ENCODE measurements at places on chromosomes 3 and 15. TPM values are rescaled to one million over a fixed set of nuclear protein-coding genes. Genes with fewer than 3 reads are reported as not detected.

The FBXO40 gene
- total RNA-seq = not detected

The REC114 gene
- total RNA-seq = not detected

The SAXO2 gene
- total RNA-seq = 15.2 TPM

The FETUB gene
- total RNA-seq = not detected

The CLDN11 gene
- 0.51 TPM for total RNA-seq

The POLQ gene
- total RNA-seq = 1.4 TPM

The SLC9C1 gene
- 0.24 TPM for total RNA-seq

The EPHA3 gene
- not detected for total RNA-seq

The LOXL1 gene
- 0.61 TPM for total RNA-seq

The SERINC4 gene
- total RNA-seq = 0.20 TPM

DNA sequence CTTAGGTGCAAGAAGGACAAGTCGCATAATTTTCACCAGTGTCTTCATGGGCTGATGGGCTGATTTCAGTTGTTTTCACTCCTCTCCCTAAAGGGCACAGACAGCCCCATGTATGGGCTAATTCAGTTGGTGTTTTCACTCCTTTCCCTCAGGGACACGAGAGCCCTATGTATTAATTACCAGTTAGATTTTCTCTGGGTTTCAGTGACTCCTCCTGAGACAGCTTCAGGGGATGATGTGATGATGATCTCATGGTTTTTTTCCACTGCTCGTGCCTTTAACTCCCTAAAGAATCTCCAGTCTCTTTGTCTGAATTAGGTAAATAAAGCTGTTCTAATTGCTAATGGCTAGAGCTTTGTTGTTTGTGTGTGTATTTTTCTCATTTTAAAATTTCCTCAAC lies 9.9 kb downstream of the RAMAC start:
- DNase-seq = no peak

DNA sequence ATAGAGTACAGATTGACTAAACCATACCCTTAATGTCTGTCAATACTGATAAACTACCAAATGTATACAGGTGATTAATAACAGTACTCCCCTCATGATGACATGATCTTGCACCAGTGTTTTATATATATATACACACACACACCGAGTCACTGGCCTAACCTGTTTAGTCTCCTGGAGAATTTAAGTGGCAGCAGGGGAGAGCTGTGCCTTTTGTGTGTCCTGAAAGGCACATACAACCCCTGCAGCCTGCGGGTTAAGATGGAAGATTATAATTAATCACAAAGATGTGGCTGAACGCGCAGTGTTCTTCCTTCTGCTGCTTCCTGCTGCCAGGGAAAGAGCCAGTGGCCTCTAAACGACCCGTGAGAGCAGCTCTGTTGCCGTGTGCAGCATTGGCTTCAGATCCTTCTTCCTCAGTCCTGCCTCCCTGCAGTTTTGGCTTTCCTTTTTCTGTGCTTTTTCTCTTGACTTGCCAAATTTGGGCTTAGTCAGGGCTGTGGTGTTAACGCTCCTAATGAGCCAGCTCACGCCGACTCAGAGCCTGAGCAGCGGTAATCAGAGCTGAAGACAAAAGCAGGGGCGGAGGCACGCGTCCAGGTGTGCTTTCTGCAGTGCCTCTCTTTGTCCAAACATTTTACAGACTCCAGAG lies 42.5 kb upstream of the UBE3A start:
- no peak for DNase-seq

- DNase-seq = no peak
Measured at GRCh38 chr3:149267565-149267964, 45.9 kb upstream of the CP start.

DNA sequence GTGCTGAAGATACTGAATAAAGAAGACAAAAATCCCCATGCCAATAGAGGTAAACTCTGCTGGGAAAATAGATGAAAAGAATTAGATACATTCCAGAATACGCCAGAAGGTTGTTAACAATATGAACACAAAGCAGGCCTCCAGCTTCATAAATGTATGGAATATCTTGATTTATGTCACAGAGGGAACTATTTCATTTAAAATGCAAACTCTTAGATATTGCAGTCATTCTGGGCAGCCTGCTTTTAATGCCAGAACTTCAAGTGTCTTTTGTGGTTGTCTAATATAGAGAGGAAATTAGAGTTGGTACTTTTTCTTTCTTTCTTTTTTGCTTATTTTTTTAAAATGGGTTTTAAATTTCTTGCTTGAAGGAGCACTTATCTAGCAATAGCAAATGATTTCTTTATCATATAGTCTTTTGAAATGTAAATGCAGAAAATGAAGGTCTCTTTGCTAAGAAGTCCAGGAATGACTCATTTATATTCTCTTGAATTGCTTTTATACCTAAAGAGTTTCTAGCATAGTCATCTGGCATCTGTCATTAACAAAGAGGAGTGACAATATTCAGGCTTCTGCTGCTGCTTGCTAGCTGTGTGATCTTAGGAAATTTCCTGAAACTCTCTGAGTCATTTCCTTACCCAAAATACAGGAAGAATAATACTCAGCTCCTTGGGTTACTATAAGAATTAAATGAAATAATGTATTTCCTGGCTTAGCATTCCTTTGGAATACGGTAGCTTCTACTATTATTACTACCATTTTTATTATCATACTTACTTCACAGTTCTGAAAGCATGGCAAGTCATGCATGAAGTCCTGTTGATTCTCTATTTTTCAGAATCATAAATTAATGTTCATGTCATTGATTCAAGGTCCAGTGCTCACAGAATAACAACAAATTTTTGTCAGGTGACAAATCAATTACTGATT lies 527.6 kb downstream of the DIPK2A start:
- DNase-seq = no peak

- no peak for DNase-seq
Measured at GRCh38 chr15:93241696-93242585, 152.9 kb upstream of the RGMA start.

GRCh38 chr3:70358978-70359580 lies 46.6 kb upstream of the MDFIC2 start:
- DNase-seq = no peak

- DNase-seq = peak; percentile 77
Measured at GRCh38 chr3:13648060-13649001, 99.4 kb downstream of the FBLN2 start.

GRCh38 chr3:74410276-74410941 lies 204.1 kb downstream of the CNTN3 start:
- DNase-seq = no peak

DNA sequence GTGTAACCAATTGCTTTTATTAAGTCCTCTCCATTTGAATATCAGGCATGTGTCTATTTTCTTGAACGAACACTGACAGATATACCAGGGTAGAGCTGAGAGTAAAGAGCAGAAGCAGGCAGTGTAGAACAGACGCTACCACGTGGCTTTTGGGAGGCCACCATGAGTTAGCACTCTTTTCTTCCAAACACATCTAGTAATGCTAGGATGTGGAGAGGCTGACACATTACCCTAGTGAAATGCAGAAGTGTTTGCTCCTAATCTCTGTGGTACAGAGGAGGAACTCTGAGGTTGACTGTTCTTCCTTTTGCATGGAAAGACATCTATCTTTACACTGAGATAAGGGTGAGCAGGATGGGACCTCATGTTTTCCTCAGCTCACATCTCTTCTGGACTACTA lies 216.3 kb downstream of the SATB1 start:
- no peak for DNase-seq

DNA sequence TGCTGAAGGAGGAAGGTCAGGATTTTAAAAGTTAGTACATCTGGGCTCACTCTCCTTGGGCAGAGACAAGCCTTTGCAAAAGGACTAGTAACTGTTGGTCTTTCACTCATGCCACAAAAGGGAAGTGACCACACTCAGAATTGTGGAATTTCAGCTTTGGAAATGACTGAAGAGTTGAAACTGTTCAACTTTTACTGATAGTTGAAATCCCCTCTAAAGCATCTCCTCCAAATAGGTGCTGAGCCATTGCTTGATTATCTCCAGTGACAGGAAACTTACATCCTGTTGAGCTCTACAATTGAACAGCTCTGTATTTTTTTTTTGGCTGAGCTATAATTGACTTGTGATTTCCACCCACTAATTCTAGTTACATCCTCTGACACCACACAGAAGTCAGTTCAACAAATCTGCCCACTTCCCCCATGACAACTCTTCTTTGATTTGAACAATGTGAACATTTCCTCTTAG lies 254.8 kb upstream of the TPRG1 start:
- DNase-seq = no peak

DNA sequence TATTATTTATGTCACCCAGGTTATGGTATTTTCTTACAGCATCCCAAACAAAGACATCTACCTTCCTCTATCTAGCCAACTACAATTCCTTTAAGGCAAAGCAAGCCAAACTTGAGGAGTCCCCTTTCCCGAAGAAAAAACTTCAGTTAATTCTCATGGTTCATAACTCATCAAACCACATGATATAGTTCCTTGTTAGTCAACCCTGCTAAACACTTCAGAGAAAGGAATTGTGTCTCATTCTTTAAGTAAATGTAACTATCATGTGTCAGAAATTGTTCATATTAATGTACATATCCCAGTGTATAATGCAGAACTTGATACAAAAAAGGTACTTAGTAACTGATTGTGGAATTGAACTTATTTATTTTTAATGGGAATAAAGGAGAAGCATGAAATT lies 44.4 kb downstream of the ST3GAL6 start:
- no peak for DNase-seq

- DNase-seq = no peak
Measured at GRCh38 chr15:83978588-83978987, 257.0 kb upstream of the GOLGA6L4 start.

GRCh38 chr3:186413615-186414415 lies 51.8 kb upstream of the DGKG start:
- no peak for DNase-seq

DNA sequence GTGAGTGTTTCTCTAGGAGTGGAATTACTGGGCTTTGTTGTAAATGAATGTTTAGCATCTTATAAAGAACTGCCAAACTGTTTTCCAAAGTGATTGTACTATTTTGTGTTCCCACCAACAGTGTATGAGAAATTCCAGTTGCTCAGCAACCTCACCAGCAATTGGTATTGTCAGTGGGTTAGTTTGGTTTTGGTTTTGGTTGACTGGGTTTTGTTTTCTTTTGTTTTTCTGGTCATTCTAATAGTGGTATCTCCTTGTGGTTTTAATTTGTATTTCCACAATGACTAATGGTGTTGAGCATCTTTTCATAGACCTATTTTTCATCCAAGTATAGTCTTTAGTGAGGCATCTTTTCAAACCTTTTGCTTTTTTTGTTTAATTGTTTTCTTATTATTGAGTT lies 27.1 kb downstream of the FILIP1L start:
- no peak for DNase-seq

DNA sequence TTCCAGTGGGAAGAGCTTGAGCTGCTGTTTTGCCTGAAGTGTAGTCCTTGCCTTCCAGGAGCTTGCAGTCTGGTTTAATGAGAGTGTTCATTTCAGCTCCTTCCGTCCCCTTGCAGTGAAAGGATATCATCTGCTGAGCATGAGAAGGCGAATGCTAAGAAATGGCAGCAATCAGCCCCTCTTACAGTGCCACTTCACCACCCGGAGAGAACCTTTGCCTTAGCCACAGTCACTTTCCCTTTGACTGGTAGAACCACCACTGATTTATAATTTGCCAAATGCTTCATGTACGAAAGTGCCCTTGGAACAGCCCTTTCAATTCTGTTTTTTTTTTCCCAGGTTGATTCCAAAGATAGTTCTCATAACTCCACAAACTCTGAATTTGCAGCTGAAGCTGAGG lies 11.5 kb downstream of the TATDN2 start:
- DNase-seq = no peak

DNA sequence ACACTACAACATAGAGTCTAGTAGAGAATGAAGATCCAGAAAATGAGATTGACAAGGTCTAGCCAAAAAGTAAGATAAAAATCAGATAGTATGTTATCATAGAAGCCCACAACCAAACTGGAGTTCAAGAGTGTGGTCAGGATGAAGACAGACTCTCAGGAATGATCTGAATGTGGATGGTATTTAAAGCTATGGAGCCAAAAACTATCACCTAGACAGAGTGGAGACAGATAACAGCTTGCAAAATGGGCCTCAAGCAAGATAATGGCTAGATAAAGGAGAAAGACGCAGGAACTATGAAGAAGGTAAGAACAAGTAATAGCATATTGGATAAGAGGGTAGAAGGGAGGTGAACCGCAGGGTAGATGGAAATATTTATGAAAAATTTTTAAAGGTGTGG lies 35.4 kb downstream of the ZMAT3 start:
- no peak for DNase-seq

DNA sequence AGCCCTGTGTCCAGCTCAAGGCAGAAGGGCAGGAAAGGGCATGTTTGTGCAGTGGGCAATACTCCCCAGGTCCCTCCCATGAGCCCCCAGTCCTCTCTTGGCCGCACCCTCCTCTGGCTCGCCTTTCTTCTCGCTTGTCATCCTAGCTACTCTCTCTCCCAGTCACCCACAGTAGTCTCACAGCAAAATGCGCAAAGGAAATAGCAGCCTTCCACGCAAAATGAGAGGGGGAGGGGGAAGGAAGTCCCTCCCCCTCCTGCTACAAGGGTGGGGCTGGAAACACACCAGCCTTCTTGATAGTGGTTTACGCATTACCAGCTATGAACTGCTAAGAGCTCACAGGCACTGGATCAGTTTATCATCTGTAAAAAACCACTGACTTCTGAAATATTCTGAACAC lies 83.8 kb downstream of the GADL1 start:
- no peak for DNase-seq

DNA sequence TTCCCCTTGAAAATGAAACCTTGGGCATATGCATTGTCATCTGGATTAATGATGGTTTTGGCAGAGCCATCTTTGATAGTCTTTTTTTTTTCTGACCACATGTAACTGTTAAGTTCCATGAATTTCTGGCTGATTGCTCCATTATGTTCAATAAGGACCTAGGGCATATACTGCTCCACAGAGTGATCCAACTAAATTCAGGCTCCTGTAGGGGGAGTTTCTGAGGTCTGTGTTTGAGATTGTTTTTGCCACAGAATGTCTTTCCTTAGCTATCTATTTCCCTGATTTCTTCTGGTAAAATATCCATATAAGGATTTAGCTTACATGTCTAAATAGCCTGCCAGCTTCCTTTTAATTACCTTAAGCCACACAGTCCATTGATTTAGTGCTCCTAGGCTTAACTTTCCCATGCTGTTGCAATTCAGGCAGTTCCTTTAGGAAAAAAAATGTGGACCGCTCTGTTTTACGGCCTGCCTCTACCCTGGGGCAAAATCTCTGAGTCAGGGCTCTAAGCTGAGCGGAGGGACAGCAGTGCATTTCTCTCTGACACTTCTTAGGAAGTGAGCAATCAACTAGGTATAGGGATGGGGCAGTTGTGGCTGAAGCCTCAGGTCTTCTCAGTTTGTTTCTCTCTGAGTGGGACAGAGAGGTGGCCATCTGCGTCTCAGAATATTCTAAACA lies 796.2 kb downstream of the NR2F2 start:
- DNase-seq = no peak

DNA sequence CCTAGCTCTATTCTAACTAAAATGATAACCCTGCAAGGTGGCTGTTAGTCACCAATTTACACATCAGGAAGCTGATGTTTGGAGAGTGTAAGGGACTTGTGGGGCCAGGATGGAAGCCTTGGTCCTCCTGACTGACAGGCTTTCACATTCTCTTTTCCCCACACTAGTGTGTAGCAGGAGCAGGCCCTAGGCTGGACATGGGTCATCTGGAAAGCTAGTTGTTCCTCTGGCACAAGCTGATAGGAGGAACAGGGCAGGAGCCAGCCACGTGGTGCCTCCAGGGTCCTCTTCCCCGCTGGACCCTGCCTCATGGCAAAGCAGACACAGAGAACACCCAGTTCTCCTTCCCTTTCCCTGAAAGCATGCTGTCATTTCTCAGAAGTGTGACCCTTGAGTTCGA lies 18.1 kb upstream of the RBSN start:
- no peak for DNase-seq
